ENCODE measurements at places on chromosomes 3 and 15.

GRCh38 chr3:20080956-20081554 lies 40.8 kb downstream of the KAT2B start:
- peak; percentile 56 for DNase-seq

GRCh38 chr15:67098768-67099282 lies 33.4 kb downstream of the SMAD3 start:
- DNase-seq = no peak

GRCh38 chr15:95041297-95041696 lies 809.9 kb downstream of the MCTP2 start:
- DNase-seq = no peak

- DNase-seq = no peak
These were observed 218.6 kb upstream of the LRRFIP2 start for GRCh38 chr3:37392957-37393356.

GRCh38 chr3:87370007-87370406 lies 93.6 kb upstream of the POU1F1 start:
- DNase-seq = no peak

GRCh38 chr15:99247062-99247461 lies 2.3 kb downstream of the TTC23 start:
- no peak for DNase-seq

DNA sequence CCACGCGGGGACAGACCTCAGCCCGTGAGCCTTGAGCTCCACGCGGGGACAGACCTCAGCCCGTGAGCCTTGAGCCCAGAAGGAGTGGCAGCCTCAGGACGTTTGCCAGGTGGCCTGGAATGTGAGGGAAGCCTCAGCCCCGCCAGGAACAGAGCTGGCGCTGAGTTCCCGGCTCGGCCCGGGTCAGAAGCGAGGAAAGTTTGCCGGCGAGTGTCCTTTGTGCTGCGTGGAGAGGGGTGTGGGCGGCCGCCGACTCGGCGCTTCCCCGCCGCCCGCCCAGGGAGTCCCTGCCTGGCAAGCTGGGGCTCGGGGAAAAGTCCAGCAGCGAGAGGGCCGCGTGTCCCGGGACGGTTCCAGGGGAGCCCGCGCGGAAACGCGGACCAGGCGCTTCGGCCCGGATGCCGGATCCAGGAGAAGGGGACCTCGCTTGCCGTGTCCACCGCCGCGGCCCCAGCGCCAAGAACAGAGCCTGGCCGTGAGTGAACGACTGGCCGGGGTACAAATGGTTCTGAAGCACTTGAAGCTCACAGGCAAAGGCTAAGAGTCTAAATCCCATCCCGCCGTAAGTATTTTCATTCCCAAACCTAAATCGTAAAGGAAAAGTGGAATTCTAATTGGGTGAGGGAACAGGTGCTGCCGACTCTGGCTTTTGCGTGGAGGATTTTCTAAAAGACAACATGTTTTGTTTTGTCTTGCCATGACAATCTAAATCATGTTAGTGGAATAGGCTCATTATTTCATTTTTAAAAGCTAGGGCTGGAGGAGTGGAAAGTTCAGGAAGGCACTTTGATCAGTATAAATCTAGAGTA lies 1.7 kb downstream of the LRRN1 start:
- DNase-seq = peak; percentile 30

DNA sequence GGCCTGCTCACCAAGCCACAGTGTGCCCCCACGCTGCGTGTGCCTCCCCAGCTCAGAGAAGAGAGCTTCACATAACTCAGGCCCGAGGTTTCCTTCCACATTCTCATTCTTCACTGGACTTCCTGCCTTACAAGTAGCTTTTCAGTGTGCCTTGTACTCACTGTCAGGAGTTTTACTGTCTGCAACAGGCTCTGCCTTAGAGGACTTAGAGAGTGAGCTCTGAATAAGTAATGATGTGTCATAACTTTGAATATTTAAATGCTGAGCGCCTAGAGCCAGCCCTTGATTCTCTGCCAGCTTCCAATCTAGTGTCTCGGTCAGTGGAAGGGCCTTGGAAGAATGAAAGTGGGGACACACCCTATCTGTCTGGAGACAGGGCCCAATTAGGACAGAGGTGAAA lies 41.8 kb downstream of the ITGB5 start:
- DNase-seq = no peak

GRCh38 chr3:32449691-32450090 lies 53.0 kb downstream of the CMTM6 start:
- DNase-seq = no peak

DNA sequence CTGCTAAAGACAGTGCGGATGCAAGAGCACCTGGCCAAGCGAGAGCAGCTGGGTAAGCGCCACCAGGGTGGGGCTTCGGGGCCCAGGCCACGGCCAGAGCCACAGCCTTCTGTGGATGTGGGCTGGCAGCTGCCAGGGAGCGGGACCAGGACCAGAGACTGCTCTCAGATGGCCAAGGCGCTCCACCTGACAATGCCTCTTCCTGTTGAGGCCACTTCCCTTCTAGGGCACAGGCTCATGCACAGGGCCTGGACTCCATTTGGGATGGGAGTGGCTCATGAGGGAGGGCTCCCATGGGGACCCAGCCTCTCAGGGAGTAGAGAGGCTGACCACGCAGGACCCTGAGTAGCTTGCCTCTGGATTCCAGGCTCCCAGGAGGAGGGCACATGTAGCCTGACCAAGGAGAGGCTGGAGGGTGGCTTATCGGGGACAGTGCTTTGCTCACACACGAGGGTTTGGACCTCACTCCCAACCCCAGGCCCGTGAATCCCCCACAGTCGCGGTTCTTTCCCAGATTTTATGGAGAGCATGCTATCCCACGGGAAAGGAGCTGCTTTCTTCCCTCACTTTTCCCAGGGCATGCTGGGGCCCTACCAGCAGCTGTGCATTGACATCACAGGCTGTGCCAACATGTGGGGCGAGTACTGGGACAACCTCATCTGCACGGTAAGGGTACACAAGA lies 25.1 kb downstream of the ACAA1 start:
- DNase-seq = no peak

DNA sequence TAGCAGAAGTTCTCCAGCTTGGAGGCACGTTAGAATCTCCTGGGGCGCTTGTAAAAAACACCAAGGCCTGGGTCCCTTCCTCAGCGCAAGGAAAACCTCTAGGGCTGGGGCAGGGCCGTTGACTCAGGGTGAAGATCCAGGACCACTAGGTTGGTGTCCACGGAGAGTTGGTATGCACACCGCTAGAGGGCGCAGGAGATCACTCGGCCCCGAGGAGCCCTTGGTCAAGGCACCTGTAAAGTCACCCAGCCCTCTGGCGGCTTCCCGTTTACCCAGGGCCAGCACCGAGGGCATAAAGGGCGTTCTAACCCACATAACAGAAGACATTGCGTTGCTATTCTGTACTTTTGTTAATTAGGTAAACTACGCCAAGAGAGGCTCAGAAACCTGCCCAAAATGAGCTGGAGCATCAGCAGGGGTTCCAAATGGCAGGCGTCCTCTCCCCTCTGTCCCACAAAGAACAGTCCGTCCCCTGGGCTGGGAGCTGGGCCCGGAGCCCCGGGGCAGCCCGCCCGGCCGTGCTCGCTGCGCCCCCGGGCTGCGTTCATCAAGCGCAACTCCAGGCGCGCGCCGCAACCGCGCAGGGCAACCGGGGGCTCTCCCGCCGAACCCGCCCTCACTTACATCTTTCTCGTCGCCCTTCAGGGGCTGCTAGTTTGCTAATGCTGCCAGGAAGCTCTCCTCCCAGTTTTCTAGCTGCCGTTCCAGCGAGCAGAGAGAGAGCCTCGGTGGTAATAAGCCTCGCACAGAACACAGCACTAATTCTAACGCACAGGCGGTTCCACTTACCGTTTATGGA lies 332.1 kb downstream of the ARRDC4 start:
- DNase-seq = peak; percentile 4

- no peak for DNase-seq
These were observed 93.7 kb downstream of the ZNF280D start for GRCh38 chr15:56639631-56640030.

- no peak for DNase-seq
These were observed 79.7 kb upstream of the FLNB start for GRCh38 chr3:57928511-57928910.

- DNase-seq = no peak
These were observed 259.3 kb downstream of the ZBBX start for GRCh38 chr3:167120828-167121227.

GRCh38 chr3:148084931-148085330 lies 612.8 kb upstream of the AGTR1 start:
- no peak for DNase-seq

- no peak for DNase-seq
These were observed 8.3 kb downstream of the ROBO2 start for GRCh38 chr3:77048186-77048585.

- peak; percentile 61 for DNase-seq
These were observed 72.2 kb downstream of the SMAD6 start for GRCh38 chr15:66774001-66774814.

DNA sequence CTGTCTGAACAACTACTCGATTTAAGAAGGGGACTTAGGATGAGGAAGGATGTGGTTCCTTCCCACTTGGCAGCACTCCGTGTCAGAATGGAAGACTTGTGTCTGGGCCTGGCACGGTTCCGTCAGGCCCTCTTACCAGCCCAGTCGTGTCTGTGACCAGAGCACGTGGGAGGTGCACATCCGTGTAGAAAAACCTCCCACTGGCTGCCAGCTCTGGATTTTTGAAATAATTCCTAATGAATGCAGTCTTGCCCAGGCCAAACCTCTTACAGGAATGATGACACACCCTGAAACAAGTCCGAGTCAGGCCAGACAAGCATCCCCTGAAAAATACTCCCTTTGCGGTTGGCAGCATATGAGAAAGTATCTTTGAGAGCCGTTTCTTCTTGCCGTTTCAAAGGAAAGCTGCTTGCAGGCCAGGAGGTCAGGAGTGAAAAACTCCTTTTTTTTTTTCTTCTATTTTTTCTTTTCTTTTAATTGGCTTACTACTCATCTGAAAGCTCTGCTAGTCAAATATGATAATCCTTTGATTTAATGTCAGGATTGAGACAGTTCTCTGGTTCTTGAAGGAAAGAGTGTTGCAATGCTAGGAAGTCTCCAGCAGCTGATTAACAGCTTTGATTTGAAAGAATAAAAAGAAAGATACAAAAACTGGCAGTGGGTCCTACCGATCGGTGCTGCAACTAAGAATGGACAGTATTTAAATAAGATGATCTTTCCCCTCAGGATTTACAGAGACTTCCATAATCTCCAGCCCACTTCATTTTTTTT lies 19.8 kb downstream of the IL1RAP start:
- DNase-seq = peak; percentile 39

DNA sequence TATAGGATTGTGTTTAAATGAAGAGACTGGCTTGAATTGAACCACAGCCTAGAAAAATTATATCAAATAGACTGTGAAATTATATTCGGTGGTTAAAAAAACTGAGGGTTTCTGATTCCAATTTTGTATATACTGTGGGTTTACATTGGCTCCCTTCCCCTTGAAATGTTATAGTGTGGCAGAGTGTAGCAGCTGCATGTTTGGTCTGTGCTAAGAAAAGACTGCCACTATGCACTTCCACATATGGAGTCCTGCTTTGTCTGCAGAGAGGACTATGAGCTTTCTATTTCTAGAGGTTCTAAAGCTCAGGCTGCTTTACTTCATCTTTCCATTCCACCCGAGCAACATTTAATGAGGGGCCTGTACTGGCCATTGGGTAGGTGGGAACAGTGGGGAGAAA lies 112.3 kb downstream of the P3H2 start:
- DNase-seq = no peak

GRCh38 chr3:153072382-153072781 lies 89.6 kb upstream of the RAP2B start:
- DNase-seq = no peak

DNA sequence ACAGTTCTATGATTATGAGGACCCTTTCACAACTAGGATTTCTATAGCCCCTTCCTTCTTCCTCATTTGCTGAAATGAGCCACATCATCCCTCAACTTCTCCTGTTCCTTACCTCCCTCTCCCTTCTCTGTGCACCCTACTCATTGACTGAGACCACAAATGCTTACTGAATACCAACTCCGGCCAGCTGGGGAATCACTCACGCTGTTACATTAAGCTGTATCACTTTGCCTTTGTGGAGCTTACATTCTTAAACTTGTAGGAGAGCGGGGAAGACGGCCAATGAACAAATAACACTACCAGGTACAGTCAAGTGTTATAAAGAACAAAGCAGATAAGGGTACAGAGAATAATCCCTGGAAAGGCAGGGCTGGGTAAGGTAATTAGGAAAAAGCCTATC lies 5.7 kb downstream of the SUCLG2 start:
- no peak for DNase-seq

DNA sequence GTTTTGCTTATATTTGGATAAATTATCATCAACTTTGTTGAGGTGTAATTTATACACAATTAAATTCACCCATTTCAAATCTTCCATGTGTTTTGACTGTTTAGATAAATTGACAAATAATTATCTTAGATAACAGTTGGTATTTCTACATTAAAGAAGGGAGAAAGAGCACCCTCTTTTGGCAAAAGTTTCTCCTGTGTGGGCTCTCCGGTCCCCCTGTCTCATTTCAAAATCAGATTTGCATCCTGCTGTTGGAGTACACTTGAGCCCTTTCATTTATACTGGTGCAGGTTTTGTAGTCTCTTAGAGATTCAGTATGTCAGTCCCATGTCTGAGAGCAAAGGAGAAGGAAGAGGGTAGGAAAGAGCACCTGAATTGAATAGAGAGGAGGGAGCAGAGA lies 49.4 kb downstream of the NKIRAS1 start:
- no peak for DNase-seq

DNA sequence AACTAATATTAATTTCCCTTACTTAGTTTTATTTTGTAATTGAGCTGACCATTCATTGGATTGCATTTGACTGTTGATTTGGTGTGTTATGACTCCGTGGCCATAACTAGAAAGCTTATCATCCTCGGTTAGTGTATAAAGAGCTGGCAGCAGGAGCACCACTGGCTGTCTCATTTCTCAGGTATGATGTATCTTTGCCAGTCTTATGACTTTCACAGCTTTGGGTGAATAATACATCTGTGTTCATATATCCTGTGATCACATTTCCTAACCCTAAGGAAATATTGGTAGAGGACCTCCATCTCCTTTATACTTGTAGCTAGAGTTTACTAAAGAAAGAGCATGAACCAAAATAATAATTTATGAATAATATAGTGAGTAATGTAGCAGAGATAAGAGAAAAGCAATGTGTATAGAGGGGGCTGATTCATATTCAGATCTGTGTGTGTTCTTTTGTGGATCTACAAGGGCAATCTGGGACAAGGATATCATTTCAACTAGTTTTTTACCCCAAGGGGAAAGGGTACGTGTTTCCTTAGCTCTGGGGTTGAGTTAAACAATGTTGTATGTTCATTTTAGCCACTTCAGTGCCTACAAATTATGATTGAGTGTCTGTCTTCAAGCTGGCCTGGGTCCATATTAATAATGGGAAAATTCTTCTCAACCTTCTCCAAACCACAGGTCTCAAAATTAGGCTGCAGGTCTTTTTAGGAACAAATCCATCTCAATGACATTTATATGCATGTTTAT lies 901.7 kb downstream of the NTRK3 start:
- DNase-seq = no peak

DNA sequence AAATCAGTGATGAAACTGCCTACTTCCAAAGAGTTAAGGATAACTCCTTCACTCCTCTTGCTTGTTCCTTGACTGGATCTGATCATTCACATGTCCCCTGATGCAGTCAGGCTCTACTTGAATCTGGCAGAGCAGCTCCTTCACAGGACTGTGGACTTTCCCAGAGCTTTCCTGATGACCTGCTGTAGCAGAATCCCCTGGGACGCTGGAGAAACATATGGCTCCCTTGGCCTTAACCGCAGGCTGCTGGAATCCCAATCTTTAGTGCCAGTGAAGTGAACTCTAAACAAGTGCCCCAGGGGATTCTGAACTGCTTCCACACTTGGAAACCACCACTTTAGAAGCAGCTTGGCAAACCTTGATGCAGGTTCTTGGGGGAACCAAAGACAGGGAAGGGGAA lies 217.8 kb downstream of the CHST2 start:
- DNase-seq = no peak

GRCh38 chr3:33008282-33008681 lies 56.8 kb downstream of the CCR4 start:
- no peak for DNase-seq

- no peak for DNase-seq
These were observed 394.2 kb upstream of the EPHA3 start for GRCh38 chr3:88713233-88713691.

Measured in substantia nigra (tissue), 51 donors.